ENCODE measurements at places on chromosomes 2 and 18. TPM values are rescaled to one million over a fixed set of nuclear protein-coding genes. Genes with fewer than 3 reads are reported as not detected.

The CCDC74B gene
- total RNA-seq, result 5.6 TPM

The RGPD3 gene
- total RNA-seq, result 1.3 TPM

The LIMS4 gene
- 0.94 TPM for total RNA-seq

The IL1F10 gene
- not detected for total RNA-seq

The TFCP2L1 gene
- under 0.01 TPM for total RNA-seq

The SPATS2L gene
- total RNA-seq, result 54.5 TPM

The FOSL2 gene
- 6.6 TPM for total RNA-seq

The LONRF2 gene
- total RNA-seq, result 87.6 TPM

The GKN2 gene
- total RNA-seq, result not detected

The DNAJC27 gene
- total RNA-seq, result 18.5 TPM

The VWC2L gene
- 7.8 TPM for total RNA-seq

The AMER3 gene
- 45.4 TPM for total RNA-seq

The EGR4 gene
- not detected for total RNA-seq

The IL37 gene
- not detected for total RNA-seq

The CCDC93 gene
- total RNA-seq, result 82.3 TPM

The TWSG1 gene
- total RNA-seq, result 18.8 TPM
